ENCODE measurements at places on chromosomes 7 and 10.

- DNase-seq, result peak; percentile 75
Measured at GRCh38 chr10:97332591-97333350, 1.8 kb downstream of the FRAT2 start.

DNA sequence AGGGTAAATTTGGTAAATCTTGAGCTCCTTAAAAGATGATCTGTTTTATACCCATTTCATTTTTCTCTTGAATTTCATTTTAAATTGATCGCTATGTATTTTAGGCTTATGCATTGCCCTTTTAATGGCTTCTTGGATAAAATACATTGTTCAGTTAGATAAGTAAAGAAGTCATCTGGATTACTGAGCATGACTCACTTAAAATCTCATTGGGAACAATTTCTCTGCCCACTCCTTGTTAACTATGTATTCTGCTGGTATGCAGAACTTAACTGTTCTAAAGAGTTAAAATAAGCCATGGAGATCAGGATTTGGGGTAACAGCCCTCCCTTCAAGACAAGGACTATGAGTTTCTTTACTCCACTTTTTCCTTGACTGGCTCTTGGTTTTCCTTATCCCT lies 134.2 kb downstream of the SND1 start:
- DNase-seq, result no peak

DNA sequence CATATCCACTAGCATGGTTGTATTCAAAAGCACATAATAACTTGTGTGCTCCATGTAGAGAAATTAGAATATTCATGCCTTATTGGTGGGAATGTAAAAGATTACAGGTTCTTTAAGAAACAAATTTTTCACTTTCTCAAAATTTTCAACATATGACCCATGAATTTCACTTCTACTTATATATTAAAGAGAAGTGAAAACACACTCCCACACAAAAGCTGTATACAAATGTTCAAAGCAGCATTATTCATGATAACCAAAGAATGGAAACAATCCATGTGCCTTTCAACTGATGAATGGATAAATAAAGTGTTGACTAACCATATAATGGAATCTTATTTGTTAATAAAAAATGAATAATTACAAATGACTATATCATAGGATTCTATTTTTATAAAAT lies 694.5 kb upstream of the PCDH15 start:
- DNase-seq, result no peak

DNA sequence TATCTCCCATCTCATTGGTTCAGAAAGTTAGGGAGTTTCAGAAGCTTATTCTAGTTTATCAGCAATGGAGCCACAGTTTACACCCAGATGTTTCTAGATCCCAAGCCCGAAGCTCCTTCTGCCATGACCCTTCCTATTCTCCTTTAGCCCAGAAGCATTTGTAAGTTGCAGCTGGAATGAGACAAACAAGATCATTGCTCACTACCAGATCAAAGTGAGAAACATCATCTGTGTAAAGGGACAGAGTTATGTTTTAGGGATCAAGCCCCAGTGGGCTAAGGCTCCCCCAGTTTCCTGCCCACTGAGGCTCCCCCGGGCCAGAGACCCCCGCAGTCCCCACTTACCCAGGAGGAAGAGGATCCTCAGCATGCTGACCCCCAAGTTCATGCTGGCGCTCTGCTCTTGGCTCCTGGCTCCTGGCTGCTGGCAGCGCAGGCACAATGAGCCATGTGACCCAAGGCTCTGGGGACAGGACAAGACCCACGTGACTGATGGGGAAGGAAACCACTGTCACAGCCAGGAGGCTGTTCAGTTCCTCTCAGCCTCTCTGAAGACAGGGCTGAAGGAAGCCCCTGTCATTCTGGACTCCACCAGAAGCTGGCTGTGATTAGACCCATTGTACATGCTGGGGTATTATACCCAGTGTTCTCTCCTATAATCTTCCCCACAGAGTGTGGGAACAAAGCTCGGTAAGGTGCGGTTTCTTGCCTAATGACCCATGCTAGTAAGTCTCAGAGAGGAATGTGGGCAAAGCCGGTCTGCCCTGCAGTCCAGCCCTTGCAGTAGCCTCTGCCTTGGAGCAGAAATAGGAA lies at the start of gene TMEM273:
Gene TMEM273 (minus strand): TSS at position 442 of the 812 bp plus-strand sequence. CDS start 55 bp downstream, at position 387.
- peak; percentile 94 for DNase-seq

- DNase-seq, result no peak
Measured at GRCh38 chr10:121654021-121654545, 55.8 kb upstream of the FGFR2 start.

DNA sequence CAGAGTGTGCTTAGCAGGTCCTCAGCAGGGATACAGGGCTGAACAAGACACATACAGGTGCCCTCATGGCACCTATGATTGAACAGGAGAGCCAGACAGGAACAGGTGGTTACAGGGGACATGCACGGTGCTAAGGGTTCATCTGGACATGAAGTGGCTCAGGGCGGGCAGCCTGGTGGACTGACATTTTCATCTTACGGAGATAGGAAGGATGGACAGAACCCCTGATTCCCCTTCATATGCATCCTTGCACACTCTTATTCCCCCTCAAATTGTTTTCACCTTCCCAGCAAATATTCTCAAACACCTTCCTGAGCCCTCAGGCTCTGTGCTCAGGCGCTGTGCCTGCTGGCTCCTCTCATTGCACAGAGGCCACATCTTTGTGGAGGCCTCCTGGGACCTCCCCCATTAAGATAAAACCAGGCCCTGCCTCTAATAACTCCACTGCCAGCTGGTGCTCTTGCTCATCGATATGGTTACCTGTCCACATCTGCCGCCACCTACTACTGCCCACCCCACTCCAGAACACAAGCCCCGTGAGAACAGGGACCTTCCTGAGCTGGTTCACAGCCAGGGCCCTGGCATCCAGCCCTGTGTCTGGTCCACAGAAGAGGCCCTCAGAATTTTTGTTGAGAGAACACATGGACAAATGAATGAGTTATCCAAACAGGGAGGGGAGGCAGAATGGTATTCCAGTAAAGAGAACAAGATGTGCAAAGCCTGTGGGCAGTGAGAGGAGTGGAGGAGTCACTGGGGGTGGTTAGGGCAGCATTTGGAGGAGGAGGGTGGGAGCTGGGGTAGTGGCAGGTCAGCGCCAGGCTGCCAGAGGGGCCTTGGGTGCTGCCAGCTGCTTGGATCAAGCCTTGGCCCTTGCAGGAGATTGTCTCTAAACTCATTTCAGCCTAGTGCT lies 68.9 kb upstream of the AQP1 start:
- DNase-seq, result no peak

- no peak for DNase-seq
Measured at GRCh38 chr10:115965376-115965775, 307.6 kb downstream of the GFRA1 start.

DNA sequence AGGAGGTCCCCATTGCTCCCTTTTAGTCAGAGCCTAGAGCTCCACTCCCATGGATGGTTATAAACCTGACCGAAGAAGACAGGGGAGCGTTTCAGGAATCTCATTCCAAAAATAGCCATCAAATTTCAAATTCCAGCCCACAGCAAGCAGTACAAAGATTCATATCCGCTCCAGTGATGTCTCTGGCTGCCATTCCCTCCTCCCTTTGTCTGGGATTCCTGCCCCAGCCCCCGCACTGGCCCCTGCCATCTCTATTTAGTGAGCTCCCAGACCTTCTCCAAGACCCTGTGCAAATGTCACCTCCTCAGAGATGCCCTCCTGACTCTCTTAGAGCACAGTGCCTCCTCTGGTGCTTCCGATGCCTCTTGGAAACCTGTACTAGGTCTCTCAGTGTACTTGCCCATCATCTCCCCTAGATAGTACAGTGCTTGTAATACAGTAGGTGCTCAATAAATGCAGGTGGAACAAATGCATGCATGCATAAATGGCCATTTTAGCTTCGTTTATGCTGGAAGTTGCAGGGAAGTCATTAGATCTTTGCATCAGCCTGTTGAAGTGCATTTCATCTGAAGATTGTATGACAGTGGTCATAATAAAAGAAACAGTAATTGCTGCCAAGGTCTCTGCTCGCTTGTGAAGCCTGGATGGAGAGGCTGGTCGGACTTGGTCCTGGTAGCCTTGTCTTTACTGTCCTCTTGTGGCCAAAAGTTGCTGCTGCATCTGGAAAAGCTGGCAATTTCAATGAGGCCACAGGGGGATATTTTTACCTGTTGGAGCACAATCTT lies 32.0 kb upstream of the HABP2 start:
- DNase-seq, result peak; percentile 43

- DNase-seq, result no peak
Measured at GRCh38 chr7:133771788-133772419, 355.2 kb upstream of the LRGUK start.

- DNase-seq, result no peak
Measured at GRCh38 chr7:143373255-143373794, 7.8 kb upstream of the ZYX start.

DNA sequence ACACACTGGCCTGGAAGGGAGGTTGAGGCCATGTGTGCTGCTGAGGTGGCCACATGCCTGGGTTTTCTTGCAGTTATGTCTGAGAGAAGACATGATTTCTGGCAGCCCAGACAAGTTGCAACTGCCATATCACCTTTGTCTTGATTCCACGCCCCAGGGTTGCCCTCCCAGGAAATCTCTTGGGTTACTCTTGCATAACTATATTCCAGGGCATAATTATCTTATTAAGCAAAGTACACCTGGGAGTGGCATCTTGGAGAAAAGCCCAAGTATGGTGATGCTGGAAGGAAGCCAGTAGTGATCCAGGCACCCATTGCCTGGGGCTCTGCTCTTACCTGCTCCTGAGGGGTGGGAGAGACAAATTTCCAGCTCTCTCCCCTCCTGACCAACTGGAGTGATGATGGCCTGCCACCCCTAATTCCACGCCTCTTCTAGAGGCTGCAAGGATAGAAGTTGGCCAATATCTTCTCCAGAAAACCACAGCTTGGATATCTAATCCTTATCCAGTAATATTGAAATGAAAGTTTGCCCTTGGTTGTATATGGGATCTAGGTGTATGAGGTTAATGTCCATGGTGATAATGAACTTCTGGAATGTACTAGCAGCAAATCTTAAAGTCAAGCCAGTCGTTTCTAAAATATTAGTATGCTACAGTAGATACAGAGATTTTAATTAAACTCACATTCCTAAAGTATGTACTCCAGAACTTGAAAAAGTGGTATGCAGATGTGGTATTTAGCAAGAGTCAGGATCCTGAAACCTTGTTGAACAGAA lies 5.0 kb downstream of the AKR1B10 start:
- no peak for DNase-seq

GRCh38 chr7:157035302-157035701 lies 24.8 kb upstream of the MNX1 start:
- DNase-seq, result no peak

GRCh38 chr10:130882906-130883305 lies 428.6 kb downstream of the TCERG1L start:
- no peak for DNase-seq

DNA sequence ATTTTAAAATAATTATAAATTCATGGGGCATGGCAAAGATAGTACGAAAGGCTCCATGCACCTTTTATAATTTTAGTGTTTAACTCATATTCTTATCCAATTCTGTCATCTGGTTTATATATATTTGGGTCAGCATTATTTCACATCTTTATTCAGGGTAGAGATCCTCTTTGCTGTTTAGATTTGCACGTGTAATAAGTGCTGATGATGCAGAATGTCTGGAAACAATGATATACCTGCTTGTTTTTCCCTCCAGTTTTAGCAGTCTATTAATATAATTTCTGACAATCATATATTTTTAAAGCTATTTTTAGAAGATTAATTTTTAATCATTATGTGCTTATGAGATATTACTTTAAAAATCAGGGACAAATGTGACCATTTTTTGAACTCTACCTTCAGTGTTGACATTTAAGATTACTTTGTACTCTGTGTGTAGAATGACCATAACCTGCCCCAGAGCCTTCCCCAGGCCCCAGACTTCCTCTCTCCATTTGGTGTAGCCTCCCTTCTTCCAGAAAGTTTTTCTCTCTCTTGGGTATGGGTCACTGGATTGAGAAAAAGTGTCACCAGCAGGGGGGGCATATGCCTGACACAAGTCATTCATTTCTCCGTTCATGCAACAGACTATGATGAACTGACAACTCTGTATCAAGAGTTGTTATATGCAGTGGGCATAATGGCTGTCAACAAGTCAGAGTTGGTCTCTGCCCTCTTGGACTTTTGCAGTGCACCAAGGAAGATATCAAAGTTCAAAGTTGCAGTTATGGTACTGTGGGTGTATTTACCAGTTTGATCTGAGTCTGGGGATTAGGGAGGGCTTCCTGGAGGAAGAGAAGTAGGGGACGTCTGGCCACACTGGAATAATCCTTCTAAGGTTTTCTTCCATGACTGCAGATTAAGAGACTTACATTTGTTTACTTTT lies 192.6 kb upstream of the CCDC6 start:
- no peak for DNase-seq

- no peak for DNase-seq
Measured at GRCh38 chr10:130761032-130761575, 550.4 kb downstream of the TCERG1L start.

GRCh38 chr10:114795039-114795438 lies 26.5 kb upstream of the FHIP2A start:
- no peak for DNase-seq

- no peak for DNase-seq
Measured at GRCh38 chr10:76136961-76137360, 705.5 kb downstream of the LRMDA start.

GRCh38 chr10:43122826-43123225 lies 15.4 kb upstream of the CSGALNACT2 start:
- DNase-seq, result no peak

GRCh38 chr10:60358282-60358681 lies 31.4 kb downstream of the ANK3 start:
- no peak for DNase-seq

- DNase-seq, result no peak
Measured at GRCh38 chr7:72337390-72338167, 74.6 kb downstream of the CALN1 start.

DNA sequence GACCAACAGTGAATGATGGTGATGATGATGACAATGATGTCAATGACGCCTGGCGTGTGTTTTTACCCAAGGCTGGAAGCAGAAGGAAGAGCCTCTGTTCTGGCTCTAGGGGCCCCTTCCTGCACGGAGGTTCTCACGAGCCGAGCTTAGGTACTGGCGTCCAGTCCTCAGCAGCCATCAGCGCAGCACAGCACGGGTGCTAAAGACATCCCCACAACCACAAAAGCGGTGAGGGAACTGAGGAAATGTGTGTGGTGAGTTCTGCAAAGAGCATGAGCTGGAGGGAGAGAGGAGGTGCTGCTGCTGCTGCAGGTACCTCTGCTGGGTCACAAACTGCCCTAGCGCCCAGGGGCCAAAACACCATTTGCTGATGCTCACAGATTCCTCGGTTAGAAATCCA lies 81.6 kb downstream of the SFMBT2 start:
- no peak for DNase-seq

- DNase-seq, result no peak
Measured at GRCh38 chr7:41559426-41559825, 143.5 kb downstream of the INHBA start.

DNA sequence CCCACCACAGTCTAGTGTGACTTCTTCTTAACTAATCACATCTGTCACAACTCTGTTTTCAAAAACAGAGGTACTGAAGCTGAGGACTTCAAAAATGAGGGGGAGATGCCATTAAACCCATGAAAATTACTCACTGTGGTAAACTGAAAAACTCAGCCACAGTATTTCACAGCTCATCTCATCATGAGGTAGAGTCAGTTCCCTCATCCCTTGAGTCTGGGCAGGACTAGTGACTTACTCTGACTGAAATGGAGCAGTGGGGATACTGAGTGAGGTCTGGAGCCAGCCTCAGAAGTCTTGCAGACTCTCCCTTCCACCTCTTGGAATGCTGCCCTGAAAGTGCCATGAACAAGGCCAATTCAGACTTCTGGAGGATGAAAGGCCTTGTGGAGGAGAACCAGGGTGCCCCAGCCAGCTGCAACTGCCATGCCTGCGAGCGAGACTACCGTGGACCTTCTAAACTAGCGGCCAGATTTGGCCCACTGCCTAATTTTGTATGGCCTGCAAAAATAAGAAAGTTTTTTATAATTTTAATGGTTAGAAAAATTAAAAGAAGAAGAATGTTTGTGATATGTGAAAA lies 24.7 kb upstream of the ANKRD1 start:
- DNase-seq, result peak; percentile 38

Data from globus pallidus (tissue), 1 donor.